ENCODE measurements at places on chromosomes 12 and 14.

DNA sequence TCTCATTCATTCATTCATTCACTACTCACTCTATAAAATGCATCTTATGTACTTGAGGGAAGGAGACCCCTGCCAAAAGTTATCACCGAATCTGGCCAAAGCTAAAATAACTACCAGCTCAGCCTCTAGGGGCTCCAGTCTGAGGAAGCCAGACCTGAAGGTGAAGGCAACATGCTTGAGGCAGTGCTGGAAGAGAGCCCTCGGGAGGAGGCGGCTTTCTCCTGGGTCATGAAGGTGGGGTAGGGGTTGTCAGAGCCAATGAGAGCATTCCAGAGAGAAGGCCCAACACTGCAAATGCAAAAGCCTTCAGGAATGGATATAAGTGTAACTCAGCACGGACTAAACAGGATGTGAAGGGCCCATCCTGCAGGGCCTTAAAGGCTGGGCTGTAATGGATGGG lies 62.4 kb downstream of the GSC start:
- no peaks in the 10 kb centered on the region for H3K4me1 ChIP-seq
- no peaks in the 10 kb centered on the region for H3K36me3 ChIP-seq
- no peak overlapping the region for H3K4me3 ChIP-seq
- no peak overlapping the region for H3K27ac ChIP-seq
- DNase-seq: no peak

DNA sequence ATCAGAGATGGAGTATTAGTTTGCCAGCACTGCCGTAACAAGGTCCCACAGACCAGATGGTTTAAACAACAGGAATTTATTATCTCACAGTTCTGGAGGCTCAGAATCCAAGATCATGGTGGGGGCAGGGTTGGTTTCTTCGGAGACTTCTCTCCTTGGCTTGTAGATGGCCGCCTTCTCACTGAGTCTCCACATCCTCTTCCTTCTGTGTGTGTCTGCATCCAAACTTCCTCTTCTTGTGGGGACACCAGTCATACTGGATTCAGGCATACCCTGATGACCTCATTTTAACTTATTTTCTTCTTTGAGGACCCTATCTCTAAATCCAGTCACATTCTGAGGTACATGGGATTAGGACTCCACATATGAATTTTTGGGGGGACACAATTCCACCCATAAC lies 455.5 kb downstream of the RGS6 start:
- H3K4me3 ChIP-seq: no peak overlapping the region
- no peaks in the 10 kb centered on the region for H3K36me3 ChIP-seq
- DNase-seq: no peak
- no peaks in the 10 kb centered on the region for H3K4me1 ChIP-seq
- peaks cover 11% of the 10 kb centered on the region for H3K27me3 ChIP-seq
- no peak overlapping the region for H3K27ac ChIP-seq

DNA sequence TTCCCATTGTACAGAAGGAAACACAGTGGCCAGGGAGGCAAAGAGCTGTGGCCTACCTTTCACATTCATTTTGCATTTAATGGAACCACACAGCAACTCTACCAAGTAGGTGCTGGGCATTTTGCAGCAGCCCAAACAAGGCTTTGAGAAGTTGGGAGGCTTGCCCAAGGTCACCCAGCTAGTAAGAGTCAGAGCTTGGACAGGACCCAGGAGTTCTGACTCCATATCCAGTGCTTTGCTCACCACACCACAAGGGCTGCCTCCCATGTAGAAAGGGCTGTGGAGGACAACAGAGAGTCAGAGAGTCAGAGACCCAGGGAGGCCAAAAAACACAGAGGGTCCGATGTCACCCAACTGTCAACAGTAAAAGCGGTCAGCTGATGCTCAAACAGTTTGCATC lies 400.2 kb downstream of the BCL11B start:
- H3K27ac ChIP-seq: no peak overlapping the region
- H3K4me3 ChIP-seq: no peak overlapping the region
- no peak for DNase-seq
- H3K4me1 ChIP-seq: no peaks in the 10 kb centered on the region
- no peaks in the 10 kb centered on the region for H3K27me3 ChIP-seq

DNA sequence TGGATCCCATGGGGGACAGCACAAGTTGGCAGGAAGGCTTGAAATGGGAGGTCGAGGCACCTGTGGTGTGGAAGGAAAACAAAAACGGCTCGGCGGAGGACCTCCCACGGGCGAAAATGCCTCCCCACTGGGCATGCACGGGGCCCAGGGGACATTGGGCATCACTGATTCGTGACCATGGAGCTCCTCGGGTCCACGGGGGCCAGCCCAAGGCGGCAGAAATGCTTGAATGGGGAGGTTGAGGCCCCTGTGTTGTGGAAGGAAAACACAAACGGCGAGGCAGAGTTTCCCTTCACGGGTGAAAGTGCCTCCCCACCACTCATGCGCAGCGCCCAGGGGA lies 376.0 kb downstream of the ALG10 start:
- H3K4me3 ChIP-seq: no peak overlapping the region
- no peaks in the 10 kb centered on the region for H3K4me1 ChIP-seq
- no peak for DNase-seq
- H3K27ac ChIP-seq: no peak overlapping the region
- no peaks in the 10 kb centered on the region for H3K36me3 ChIP-seq

All from mesothelial cell of epicardium (in vitro differentiated cells).